ENCODE measurements at places on chromosomes 11 and 22.
A peak's percentile ranks its signal among the peaks of the same experiment; 100 is the strongest.

DNA sequence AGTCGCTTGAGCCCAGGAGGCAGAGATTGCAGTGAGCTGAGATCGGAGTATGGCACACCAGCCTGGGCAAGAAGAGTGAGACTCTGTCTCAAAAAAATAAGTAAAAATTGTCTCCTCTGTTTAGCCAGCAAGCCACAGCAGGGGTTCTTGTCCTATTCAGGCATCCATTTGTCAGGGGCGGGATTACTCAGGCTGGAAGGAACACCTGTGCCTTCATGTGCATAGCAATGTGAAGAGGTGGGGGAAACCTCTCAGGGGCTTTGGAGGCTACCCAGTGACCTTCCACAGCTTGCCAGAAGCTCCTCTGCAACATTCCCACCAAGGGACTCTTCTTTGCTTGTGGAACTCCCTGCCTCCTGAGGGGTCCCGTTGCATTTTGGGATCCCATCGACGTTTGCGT lies 63.3 kb downstream of the FBLN1 start:
- no peak for DNase-seq

DNA sequence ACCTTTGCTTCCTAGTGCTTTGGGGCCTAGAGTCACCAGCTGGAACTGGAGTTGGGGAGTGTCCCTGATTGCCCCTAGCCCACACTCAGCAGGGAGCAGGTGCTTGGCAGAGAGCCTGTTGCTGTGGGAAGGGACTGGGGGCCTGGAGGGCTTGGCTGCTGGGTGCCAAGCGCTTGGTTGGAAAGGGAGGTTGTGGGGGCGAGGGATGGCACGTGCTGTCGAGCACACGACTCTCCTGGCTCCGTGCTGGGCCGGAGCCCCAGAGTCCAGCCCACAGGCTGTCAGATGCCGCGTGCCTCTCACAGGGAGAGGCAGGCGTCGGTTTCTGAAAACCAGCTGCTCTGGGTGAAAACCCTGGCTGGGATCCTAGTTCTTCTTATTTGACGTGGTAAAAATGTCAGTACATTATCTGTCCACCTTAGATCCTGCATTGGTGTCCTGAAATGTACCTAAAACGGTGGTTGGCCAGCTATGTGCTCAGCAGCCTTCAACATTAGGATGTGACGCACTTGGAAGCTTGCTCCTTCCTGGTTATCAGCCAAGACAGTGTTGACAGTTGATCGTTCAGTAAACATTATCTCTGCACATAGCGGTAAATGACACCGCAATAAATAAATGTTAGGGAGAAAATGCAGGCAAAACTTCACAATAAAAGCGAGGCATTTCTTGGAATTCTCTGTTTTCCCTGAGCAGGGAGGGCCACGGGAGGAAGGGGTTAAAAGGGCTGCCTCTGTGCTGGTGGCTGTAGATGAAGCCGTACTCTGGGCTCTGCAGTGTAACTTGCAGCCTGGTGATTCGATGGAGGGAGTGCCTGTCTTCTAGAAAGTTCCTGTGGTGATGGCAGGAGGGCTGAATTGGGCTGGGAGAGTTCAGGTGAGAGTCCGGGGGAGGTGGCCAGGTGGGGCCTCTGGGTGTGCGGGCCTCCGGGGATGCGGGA lies 29.2 kb downstream of the GRAMD4 start:
- DNase-seq, result no peak

DNA sequence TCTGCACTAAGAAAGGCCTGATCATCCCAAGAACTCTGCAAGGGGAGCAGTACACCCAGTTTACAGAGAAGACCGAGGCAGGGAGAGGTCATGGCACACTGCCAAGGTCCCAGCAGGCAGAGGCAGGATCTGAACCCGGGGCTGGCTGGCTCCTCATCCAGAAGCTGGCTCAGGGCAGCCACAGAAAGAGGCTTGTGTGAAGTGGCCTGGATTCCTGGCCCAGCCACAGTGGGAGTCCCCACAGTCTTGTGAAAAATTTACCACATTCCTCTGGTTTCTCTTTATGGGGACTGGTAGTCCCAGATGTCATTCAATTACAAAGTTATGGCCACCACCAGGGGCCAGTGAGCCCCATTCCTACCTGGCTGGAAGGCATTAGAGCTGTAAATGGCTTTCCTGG lies 440.5 kb downstream of the MIAT start:
- DNase-seq, result no peak

DNA sequence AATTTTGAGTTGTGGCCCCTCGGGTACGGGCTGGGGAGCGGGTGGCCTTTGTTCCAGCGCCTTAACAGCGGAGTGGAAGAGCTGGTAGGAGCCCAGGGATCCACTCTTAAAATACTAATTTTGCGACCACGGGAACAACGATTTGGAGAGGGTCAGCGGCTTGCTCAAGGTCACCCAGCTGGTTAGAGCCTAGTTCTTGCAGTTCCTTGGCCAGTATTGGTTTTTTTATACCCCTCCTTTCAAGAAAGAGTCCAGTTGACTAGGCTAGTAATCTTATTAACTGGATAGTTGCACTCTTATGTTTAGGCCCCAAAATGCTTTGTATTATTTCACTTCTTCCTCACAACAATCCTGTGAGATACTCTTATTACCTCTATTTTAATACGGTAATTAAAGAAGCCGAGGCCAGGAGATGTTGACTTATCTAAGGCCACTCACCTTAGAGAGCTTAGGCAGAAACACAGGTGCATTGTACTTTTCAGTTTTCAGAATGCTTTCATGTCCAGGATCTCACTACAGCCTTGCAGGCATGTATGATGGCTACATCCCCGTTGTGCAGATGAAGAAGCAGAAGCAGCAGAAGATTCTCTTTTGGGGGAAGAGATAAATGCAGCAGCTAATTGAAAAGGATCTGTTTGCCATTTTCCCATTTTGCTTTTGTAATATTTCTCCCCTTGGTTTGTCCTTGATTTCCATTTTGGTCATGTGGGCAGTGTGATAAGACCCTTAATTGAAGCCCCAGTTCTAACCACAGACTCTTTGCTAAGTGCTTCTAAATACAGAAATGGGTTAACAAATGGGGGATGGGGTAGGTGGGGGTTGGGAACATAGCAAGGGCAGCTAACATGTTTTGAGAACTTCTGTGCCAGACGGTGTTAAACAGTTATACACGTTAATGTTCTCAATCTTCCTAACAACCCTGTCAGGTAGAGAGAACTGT lies 1.4 kb downstream of the SREBF2 start:
- no peak for DNase-seq

GRCh38 chr11:77046060-77046501 lies 11.9 kb downstream of the B3GNT6 start:
- DNase-seq, result peak; percentile 19

- DNase-seq, result no peak
Measured at GRCh38 chr11:106644824-106645223, 373.5 kb downstream of the GUCY1A2 start.

Measured in activated T-helper 1 cell treated with anti-CD3 and anti-CD28 coated beads, Interleukin-2, amount 50 U/mL, for 16 hours (primary cell).